ENCODE measurements at places on chromosomes 3 and 15.

DNA sequence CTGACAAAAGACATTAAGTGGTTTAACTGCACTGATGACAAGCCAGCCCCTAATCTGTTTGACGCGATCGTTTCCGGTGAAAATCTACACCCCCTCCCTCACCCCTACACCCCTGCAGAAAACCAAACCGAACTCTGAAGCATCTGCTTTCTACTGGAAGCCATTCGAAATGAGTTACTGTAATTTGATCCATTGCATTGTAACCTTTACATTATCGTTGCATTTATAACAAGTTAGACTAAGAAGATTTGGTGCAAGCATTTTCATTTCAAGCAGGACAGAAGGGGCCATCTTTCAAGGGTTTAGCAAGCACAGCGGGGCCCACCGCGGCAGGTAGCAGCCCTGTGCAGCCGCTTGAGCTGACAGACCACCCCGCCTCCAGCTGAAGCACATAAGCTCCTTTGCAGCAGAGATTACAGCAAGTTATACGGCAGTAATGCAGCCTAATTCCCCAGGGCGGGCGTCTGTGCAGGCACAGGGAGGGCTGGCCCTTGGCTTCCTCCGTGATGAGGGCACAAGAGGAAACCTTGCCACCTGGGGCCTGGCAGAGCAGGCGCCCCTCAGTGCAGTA lies 79.3 kb downstream of the CHSY1 start:
- DNase-seq: no peak

- no peak for DNase-seq
These were observed 7.2 kb downstream of the CLCN2 start for GRCh38 chr3:184354121-184354728.

- DNase-seq: no peak
These were observed 140.3 kb downstream of the RPLP1 start for GRCh38 chr15:69592954-69593353.

DNA sequence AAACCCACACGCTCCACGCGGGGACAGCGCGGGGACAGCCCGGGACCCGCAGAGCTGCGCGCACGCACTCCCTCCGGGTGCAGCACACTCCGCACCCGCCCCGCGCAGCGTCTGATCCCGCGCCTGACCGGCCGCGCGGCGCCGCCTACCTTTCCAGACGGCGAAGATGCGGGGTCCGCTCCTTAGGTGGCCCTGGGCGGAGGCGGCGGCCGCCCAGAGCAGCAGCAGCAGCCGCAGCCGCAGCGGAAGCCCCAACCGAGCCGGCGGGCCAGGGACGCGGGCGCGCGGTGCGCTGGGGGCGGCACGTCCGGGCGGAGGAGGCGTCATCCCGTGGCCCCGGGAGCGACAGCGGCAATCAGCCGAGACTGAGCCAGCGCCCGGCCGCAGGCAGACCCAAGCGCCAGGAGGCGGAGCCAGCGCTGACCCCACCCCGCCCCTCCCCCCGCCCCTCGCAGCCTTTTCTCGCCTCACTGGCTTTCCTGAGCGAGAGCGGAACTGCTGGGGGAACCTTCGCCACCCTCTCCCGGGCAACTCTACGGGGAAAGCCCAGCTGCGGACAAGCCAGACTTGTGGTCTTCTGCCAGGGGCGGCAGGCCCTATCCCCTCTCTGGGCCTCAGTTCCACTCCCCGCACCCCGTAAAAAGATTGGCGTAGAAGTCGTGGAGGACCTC lies at the start of gene SEMA7A:
Gene SEMA7A, minus strand, starts transcription at position 367 of the 671 bp plus-strand sequence. Its CDS starts 40 bp downstream, at position 327.
- DNase-seq: peak; percentile 29

GRCh38 chr3:184443831-184444230 lies 64.0 kb downstream of the CHRD start:
- no peak for DNase-seq

- DNase-seq: no peak
These were observed 4.0 kb downstream of the TRIM71 start for GRCh38 chr3:32821686-32822296.

DNA sequence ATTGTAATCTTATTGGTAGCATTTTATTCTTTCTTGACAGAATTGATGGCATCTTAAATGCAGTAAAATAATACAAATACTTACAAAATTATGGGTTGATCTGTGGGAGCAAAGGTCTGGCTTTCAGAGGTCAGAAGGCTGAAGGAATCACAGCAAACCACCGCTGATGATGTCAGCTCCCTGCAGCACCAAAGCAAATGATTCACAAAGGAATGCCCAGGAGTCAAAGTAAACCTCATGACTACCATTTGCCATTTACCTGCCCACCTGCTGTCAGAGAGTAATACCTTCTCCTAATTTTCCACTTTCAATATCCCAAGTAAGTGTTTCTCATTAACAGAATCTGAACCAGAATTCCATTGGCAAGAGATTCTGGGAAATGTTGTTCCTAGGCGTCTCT lies 46.1 kb downstream of the CPA3 start:
- DNase-seq: no peak

DNA sequence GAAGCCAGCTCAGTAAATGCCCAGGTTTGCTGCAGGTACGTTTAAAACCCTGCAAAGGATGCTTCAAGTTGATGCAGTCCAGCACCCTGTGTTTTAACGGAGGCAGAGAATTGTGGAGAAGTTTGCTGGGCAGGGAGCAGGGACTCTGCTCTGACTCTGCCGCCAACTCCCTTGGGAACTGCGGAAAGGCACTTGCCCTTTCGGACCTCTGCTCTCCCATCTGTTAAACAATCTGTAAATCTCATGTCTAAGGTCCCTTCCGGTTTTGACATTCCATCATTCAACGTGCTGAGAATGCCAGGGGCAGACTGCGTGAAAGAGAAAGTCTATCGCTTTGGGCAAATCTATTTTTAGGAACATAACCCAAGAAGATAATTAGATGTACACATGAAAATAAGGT lies 184.5 kb downstream of the OPA1 start:
- no peak for DNase-seq

DNA sequence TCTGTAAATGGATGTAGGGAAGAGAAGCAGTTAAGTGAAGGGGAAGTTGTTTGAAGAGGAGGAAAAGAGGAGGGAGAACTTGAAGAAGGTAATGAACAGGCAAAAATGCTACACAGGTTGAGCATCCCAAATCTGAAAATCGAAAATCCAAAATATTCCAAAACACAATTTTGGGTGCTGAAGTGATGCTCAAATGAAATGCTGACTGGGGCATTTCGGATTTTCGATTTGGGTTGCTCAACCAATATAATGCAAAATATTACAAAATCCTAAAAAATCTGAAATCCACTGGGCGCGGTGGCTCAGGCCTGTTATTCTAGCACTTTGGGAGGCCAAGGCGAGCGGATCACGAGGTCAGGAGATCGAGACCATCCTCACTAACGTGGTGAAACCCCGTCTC lies 61.9 kb upstream of the CDAN1 start:
- DNase-seq: no peak

DNA sequence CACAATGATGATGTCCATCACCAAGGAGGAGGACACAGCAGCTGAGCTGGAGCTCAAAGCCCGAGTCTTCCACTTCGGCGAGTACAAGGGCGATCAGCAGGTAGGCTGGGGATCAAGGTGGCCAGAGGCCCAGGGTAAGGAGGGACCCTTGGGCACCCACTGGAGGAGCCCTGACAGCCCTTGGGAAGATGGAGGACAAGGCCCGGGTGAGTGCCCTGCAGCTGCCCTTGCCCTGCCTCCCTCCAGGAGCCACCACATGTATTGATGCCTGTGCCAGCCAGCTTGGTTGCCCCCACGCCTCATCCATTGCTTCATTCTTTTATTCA lies 38.4 kb downstream of the CFAP100 start:
- no peak for DNase-seq

DNA sequence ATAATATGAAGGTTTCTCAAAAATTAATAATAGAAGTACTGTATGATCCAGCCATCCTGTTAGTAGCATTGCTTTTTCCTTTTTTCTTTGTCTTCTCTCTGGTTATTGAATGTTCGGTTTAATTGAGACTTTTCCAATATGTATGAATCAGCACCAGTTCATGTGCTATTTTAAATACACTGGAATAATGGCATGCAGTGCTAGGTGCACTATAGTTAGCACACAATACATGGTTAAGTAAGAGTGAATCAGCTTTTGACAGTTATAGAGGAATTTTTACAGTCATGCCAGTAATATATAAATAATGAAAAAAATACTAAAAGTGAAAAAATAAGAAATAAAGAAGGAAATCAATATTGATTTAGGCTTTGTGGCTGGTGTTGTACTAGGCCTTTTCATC lies 113.8 kb upstream of the STRIT1 start:
- DNase-seq: no peak

- no peak for DNase-seq
These were observed 13.6 kb downstream of the TBC1D23 start for GRCh38 chr3:100274361-100274760.

GRCh38 chr3:46191730-46192129 lies 16.4 kb downstream of the CCR1 start:
- DNase-seq: no peak

DNA sequence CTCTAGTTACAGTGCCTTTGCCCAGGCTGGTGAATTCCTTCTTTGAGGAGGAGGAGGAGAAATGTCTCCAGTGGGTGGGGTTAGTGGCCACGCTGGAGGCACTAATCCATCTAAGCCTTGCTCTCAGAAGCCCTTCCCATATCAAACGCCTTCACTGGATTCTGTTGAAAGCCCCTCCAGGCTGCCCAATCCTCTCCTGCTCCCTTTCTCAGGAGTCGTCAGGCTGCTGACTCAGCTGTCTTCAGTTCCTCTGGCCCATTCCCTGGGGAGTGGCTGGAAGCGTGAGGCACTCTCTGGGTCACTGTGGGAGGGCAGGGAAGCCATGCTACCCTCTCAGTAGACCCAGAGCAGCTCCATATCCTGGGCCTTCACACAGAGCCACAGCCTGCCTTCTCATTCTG lies 2.7 kb downstream of the AP2M1 start:
- no peak for DNase-seq

DNA sequence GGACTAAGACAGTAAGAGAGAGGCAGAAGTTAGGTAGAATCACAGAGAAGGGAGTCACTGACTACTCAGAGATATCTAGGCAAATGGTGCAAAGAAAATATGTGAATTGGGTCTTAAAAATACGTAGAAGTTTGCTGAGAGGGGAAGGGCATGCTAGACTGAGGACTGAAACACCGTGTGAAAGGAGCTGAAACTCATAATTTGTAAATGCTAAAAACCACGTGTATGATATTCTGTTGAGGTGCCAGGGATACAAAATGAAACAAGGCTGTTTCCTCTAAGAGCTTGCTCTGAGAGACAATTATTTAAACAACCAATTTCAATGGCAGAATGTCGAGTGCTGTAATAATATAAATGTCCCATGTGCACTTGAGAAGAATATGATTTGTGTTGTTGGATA lies 47.2 kb downstream of the NCK1 start:
- no peak for DNase-seq

- no peak for DNase-seq
These were observed 223.6 kb upstream of the PDZRN3 start for GRCh38 chr3:73848173-73848906.

DNA sequence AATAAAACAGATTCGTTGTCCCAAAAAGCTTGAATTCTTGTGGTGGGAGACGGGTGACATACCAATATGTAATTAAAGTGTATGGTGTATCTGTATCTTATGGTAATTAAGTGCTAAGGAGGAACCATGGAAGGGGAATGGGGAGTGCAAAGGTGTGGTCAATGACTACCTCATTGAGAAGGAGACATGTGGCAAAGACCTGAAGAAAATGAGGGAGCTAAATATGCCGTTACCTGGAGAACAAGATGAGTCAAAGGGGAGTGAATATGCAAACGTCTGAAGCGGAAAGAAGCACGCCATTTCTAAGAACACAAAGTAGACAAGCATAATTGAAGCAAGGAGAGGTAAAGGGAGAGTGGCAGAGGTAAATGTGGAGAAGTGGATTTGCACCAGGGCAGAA lies 115.7 kb downstream of the SI start:
- DNase-seq: no peak

GRCh38 chr3:119240591-119241434 lies at the start of gene B4GALT4:
Gene B4GALT4 (minus strand): TSS chr3:119240878. CDS start chr3:119230099, 10,779 bp downstream.
- peak; percentile 25 for DNase-seq

DNA sequence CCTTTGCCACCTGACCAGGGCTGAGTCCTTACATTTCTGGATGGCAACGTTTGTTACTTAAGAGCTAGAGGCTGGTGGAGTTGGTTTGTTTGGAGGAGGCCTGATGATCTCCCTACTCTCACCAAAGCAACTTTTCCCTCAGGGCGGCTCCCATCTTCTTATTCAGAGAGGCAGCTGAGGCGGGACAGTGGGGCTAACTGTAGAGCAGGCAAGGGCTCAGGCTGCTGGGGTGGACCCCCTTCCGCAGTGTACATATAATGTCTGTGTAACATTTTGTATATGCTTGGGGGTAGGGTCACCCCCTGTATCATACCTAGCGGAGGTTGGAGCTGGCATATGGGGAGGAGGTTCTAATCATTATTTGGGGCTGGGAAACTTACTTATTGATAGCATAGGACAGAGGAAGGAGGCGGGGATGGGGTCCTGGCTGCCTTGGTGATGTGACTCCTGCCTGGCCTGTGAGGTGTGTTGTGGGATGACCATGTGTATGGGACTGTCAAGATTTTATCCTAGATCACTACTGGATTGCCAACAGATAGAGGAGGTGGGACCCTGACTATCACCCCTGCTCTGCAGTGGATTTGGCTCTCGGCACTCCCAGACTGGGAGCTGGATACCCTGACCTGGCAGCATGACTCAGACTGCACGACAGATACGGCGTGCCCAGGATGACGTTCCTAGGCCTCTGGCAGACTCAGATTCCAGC lies 52.5 kb upstream of the UBE2Q2 start:
- DNase-seq: no peak

GRCh38 chr3:184234671-184235380 lies 5.4 kb downstream of the VWA5B2 start:
- no peak for DNase-seq

- no peak for DNase-seq
These were observed 5.5 kb upstream of the TLR9 start for GRCh38 chr3:52230889-52231499.

DNA sequence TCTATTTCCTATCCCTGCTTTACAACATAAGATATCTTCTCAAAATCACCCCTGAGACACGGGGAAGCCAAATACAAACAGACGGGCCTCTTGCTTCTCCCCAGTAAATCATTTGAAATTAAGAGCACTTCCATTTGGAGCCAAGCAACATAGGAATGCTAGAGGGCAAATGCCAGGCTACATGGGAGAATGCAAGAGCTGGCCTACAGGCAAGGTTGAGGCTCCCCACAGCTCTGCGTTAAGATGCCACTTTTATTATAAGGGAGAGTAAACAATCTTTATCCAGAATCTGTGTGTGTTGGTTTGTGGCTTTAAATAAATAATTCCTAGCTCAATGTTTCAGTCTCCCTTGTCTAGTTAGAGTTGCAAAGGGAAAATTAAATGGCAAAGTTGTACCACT lies 305.1 kb upstream of the KCNH8 start:
- DNase-seq: no peak

GRCh38 chr3:133490468-133491351 lies 82.8 kb upstream of the CDV3 start:
- peak; percentile 42 for DNase-seq

All from stimulated activated CD4-positive, alpha-beta T cell treated with anti-CD3 and anti-CD28 coated beads, Interleukin-1b, Interleukin-23, amount 100 ng/mL, for 1 hour (primary cell).